ENCODE measurements at places on chromosomes 13 and 19. TPM values are rescaled to one million over a fixed set of nuclear protein-coding genes. Genes with fewer than 3 reads are reported as not detected.

REEP6 gene
- 1.1 TPM for polyA plus RNA-seq

ZNF208 gene
- polyA plus RNA-seq, result not detected

TSSK6 gene
- 1.7 TPM for polyA plus RNA-seq

LSM14A gene
- 99.2 TPM for polyA plus RNA-seq

- no peak for DNase-seq
Observed at GRCh38 chr19:34155686-34156085, 16.6 kb upstream of the LSM14A start.

- DNase-seq, result no peak
Observed at GRCh38 chr13:106173346-106173745, 362.1 kb downstream of the EFNB2 start.

- DNase-seq, result no peak
Observed at GRCh38 chr19:343941-344624, 513 bp downstream of the MIER2 start.

DNA sequence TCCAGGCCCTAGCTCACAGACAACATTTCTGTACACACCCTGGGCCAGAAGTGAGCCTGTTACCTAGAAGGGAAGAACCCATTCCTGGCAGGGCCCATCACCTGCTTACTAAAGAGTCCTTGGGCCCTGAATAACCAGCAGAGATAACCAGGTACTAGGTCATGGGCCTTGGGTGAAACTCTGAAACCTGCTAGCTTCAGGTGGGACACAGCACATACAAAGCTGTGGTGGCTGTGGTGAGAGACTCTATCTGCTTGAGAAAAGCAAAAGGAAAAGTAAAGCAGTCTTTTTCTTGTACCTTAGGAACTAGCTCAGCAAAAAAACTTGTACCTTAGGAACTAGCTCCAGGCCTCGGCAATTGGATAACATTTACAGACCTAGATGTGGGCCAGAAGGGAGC, 1895.9 kb upstream of the PCDH20 start:
- DNase-seq, result no peak

DNA sequence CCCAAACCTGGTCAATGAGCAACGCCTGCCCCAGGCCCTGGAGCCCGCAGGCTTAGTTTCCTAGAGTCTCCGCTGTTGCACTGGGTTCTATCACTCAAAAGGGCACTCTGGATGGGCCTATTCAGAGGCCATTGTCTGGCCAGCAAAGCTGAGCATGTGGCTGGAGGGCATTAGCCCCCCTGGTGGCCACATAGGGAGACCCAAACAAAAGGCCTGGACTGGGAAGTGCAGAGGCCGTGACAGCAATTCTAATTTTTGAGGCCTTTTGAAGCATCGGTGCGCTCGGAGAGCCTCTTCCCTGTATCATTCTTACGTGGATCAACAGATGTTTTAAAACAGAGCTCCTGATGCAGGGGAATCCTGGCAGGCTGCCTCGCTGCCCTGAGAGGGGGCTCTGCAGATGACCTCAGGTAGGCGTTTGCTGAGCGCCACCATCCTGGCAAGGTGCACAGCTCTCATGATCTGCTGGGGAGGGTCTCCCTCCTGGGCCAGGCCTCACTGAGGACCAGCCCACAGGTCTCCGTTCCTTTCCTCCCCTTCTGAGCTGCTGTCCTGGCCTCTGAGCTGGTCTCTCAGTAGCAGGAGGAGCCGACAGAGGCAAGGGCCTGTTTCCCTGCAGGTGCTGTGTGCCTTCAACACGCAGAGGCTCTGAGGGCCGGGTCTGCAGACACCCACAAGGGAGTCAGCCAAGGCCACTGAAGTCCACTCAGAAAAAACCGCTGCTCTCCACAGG, 190.5 kb downstream of the URI1 start:
- no peak for DNase-seq

DNA sequence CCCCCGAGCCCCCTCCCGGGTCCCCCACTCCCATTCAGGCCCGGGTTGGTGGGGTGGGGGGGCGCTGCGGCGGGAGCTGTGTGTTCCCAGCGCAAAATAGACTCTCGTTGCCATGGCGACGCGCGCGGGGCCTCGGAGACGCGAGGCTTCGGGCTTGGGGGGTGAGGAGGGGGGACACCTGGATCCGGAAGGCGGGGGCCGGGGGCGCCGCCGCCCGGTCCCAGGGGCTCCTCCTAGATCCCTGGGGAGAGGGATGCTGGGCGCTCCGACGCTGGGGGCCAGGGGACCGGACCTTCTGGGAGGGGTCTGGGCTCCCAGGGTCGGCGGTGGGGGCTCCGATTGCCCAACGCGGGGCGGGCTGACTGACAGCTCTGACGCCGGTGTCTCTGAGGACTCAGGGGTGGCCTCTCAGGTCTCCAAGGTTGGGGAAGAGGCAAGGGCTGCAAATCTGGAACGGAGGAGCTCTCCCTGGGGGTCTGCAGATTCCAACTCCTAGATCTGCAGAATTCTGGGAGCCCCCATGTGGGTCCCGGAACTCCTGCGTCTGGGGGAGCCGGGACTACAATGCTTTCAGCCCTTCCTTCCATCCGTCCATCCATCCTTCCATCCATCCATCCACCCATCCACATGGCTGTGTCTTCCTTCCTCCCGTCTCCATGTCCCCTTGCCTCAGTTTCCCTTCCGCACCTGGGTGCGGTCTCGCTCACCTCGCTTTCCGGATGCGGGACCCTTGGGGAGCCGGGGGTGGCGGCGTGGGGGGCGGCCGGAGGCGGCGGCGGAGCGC, 9.1 kb upstream of the SHISA7 start:
- no peak for DNase-seq

DNA sequence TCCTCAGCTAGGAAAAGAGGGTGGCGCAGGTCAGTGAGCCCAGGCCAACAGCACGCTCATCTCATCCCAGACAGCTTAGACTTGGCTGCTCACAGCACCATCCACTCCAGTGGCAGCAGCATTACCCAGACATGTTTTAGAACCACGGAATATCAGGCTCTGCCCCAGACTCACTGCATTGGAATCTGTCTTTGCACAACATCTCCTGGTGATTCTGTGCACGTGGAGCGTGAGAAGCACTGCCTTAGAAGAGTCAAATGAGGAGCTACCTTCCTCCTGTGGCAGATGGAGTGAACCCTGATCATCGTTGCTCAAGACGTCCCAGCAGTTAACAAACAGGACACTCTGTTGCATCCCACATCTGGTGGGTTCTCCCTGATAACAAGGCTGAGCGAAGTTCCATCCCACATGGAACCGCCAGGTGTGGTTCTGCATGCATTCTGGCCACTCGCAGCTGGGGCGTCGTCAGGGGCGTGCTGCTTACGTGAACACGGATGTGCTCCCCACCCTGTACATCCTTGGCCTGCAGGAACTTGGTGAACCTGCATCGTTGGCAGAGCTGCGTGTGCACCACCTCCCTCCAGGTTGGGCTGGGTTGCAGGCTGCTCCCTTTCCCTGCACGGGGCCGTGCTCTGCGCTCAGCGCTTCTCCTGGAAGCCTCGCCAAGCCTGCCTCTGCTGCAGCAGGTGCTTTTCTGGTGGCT, 25.2 kb upstream of the ATP11A start:
- DNase-seq, result no peak

- DNase-seq, result no peak
Observed at GRCh38 chr13:77002590-77003190, 10.8 kb downstream of the CLN5 start.

DNA sequence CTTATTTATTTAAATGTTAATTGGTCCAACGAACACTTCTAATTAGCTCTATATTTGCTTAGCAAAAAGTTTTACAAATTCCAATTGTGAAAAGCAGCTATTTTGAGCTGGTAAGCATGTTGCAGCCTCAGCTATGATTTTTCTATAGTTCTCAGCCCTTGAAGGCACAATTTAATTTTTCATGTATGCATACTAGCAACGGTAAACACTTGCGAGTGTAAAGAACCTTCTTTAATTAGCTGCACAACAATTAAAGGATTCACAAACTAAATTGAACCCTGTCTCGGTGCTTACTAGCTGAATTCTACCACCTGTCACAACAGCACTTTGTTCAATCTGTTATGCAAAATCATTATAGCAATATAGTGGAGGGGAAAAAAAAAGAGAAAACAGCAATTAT, 29.8 kb downstream of the ZNF536 start:
- no peak for DNase-seq

All from AG04450 (cell line).